Left kidney (tissue), 8 donors: ENCODE measurements at places on chromosomes 11 and 22. TPM values are rescaled to one million over a fixed set of nuclear protein-coding genes. Genes with fewer than 3 reads are reported as not detected.

Gene LRRC32
- polyA plus RNA-seq = 48.8 TPM

Gene CSNK2A3
- polyA plus RNA-seq = 1.9 TPM

Gene GGTLC3
- polyA plus RNA-seq = 0.18 TPM

Gene RAPSN
- not detected for polyA plus RNA-seq

Gene SNRPD3
- 185 TPM for polyA plus RNA-seq

Gene LINC01488
- polyA plus RNA-seq = not detected

Gene FGF19
- polyA plus RNA-seq = 0.67 TPM

Gene CYB5R3
- 126 TPM for polyA plus RNA-seq

Gene ST14
- polyA plus RNA-seq = 23.5 TPM

Gene TRIM6
- 61.8 TPM for polyA plus RNA-seq

Gene BARX2
- polyA plus RNA-seq = 1.0 TPM

Gene TCN1
- not detected for polyA plus RNA-seq

Gene NR1H3
- polyA plus RNA-seq = 43.0 TPM

Gene GSTT2
- polyA plus RNA-seq = not detected

- DNase-seq = no peak
Observed at GRCh38 chr11:1200611-1201191, 22.2 kb upstream of the MUC5B start.

- DNase-seq = no peak
Observed at GRCh38 chr11:65524014-65524740, 706 bp upstream of the SCYL1 start.

- DNase-seq = no peak
Observed at GRCh38 chr11:45921561-45922424, 663 bp upstream of the LARGE2 start.

DNA sequence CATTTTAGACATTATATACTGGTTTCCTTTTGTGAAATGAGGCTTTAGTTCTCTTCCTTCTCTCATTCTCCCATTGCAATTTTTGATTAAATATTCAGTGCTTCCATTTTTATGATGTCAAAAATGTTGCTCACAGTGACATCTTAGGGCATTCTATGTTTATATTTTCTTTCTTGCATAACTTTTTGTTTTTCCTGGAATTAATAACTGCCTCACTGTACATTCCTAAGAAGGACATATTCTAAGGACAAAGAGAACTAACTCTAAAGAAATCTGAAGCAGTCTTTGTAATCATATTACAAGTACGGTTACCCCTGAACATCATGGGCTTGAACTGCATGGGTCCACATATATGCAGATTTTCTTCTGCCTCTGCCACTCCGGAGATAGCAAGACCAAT lies 25.8 kb upstream of the P2RY6 start:
- DNase-seq = no peak

GRCh38 chr11:104946907-104947306 lies 21.5 kb downstream of the CASP4 start:
- DNase-seq = no peak

- no peak for DNase-seq
Observed at GRCh38 chr11:113295993-113296392, 18.4 kb upstream of the TTC12 start.

GRCh38 chr11:84800755-84801346 lies 826.3 kb downstream of the DLG2 start:
- DNase-seq = peak; percentile 15

DNA sequence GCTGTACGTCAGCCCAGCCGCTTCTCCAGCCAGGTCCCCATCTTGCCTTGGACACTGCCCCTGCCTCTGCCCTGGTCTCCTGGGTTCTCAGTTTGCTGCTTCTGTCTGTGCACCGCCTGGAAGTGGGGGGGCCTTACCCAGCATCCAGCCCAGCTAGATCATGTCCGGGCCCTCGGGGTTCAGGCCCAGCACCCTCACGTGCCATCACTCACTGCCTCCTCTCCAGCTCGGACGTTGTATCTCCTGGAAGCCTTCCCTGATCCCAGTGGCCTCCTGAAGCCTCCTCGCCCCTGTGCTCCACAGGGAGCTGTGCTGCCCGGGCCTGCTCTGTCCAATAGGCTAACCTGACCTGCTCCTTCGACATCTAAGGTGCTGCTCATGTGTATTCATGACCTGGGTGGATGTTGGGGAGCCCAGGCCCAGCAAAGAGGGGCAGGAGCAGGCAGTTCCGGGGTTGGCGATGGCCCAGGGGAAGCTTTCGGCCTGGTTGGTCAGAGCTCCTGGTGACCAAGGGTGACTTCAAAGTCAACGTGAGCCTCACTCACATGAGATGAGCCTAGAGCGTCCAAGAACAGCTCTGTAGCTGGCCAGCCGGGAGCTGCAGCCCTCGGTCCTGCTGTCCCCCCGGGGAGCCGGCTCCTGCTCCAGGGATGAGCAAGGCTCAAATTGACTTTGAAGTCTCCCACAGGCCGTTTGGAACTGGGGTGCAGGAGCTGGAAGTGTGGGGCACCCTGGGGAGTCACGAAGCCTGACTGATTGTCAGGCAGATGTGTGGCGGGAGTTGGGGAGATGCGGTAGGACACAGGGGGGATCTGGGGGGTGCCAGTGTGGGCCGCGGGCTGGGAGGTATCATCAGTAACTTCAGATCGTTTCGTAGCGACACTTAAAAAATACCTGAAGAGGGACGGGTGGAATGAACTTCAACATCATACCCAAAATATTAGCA lies 5.2 kb upstream of the ASCL2 start:
- DNase-seq = no peak

DNA sequence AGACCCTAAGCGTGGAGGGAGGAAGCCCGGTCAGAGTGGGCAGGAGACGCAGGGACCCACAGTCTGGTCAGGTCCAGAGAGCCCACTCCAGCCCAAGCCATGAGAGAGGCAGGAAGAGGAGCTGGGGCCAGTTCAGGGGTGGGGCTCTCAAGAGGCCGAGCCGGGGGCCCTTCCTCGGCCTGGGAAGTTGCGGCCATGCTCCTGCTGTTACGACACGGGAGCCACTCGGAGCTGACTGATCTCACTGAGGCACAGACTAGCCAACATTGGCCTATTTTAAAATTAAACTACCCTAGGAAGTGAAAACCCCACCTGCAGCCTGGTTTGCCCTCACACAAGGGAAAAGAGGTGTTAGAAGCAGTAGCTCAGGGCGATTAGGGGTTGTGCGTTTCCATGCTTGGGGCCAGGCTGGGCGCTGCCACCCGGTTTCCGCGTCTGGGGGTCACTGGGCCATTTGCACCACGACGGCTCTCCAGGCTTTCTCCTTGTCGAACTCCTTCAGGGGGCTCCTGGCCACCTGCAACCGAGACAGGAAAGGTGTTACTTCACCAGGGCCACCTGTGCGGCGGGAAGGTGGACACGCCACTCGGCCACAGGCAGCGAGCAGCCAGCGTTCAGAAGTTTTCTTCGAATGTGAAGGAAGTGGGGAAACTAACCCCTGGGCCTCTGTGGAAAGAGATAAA lies 3.2 kb upstream of the TTLL8 start:
- no peak for DNase-seq

DNA sequence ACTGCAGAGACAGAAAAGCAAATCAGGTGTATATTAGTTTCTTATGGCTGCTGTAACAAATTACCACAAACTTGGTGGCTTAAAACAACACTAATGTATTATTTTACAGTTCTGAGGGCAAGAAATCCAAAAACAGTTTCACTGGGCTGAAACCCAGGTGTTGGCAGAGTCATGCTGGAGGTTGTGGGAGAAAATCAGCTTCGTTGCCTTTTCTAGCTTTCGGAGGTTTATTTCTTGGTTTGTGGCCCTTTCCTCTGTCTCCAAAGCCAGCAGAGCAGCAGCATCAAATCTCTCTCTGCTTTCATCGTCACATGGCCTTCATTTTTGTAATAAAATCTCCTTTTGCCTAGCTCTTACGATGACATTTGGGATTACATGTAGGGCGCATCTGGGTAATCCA lies 33.0 kb upstream of the OR6M1 start:
- no peak for DNase-seq

DNA sequence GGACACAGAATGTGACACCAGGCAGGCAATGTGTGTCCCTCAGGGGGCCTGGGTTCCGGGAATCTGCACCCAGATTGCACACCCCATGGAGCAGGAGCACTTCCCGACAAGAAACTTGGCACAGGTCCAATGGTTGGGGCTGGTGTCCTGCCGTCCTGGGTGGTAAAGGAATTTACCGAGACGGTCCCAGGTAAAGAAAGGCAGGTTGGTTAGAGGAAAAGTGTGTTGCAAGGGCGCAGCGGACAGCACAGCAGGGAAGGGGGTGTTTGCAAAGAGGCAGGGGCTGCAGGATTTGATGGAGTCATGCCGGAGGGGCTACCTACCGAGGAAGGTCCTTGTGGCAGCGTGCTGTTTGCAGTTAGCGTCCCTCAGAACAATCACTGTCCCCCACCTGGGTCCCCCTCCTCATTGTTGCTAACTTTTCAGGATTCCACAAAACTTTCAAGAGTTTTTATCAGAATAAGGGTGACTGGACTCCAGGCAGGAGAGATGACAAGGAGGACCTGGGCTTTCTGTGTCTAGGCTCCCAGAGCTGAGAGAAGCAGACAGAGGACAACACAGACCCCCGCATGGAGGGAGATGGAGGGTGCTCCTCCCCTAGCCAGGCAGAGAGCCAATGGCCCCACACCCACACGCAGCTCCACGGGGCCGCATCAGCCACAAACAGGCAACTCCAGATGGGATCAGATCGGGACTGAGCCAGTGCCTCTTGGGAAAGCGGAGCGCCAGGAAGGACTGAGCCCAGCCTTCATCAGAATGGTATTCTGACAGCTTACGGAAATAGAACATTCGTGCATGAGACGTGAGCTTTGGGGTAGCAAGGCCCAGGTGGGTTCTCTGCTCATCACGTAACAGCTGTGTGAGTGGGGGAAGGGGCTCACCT lies 1423.9 kb downstream of the BRD1 start:
- no peak for DNase-seq

GRCh38 chr11:15286465-15286864 lies 171.7 kb downstream of the INSC start:
- no peak for DNase-seq

GRCh38 chr22:50261615-50262459 lies at the start of gene MAPK12:
Gene MAPK12, minus strand, starts transcription at chr22:50261683. Its CDS starts 174 bp downstream, at chr22:50261509.
- DNase-seq = no peak

DNA sequence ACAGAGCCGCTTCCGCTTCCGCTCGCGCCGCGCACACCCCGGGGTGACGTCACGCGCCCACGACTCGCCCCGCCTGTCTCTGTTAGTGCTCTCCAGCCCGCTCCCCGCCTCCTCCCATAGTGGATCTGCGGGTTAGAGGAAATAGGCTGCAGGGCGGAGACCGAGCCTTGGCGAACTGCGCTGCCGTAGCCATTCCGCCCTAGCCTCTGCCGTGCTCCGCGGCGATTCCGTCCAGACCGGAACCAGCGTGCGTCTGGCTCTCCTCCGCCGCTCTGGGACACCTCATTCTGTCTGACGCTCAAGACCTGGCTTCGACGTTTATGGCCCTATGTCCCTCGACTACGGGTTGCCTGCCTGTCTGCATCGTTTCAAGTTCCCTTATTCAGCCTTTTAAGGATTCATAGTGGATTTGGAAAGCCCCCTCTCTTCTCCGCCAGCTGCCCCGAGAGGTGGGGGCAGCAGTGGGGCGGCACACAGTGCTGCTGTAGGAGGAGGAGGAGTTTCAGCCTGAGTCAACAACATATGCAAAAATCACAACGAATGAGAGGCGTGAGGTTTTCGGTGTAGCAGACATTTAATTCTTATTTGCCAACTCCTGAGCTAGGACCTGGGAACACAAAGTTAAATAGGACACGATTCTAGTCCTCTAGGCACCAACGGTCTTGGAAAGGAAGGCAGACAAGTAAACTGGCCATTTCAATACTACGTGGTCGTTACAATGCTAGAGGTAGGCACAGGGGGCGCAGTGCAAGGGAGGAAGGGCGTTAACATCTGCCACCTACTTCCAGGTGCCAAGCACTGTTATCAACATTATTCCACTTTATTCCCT lies at the start of gene TAF10:
TAF10 (minus strand) TSS at position 4 of the 829 bp plus-strand sequence. CDS start 27 bp downstream, outside the sequence.
- peak; percentile 92 for DNase-seq

DNA sequence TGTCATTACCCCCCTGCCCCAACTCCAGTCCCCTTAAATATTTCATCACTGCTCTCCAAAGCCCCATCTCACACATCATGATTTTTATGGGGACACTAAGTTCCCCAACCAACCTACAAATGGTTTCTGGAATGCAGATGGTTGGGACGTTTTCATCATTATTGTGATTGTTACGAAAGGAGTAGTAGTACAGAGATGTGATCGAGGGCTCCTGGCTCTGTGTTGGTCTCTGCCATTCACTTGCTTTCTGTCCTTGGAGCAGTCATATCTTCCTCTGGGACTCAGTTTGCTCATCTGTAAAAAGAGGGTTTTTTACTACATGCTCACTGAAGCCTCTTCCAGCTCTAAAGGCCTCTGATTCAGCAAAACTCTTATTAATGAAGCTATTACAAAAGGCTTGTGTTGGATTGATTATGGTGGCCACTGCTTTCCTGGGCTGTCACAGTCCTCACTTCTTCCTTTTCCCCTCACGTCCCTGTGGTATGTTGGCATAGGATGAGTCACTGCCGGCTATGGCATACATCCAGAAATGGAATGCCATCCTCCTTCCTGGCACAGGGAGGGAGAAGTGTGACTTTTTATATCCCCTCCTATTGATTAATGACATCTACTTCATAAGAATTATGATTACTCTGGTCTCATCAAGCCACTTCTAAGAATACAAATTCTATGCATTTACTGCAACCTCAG lies 593.7 kb downstream of the METTL15 start:
- no peak for DNase-seq

- no peak for DNase-seq
Observed at GRCh38 chr22:27003297-27003696, 345.9 kb downstream of the MIAT start.

DNA sequence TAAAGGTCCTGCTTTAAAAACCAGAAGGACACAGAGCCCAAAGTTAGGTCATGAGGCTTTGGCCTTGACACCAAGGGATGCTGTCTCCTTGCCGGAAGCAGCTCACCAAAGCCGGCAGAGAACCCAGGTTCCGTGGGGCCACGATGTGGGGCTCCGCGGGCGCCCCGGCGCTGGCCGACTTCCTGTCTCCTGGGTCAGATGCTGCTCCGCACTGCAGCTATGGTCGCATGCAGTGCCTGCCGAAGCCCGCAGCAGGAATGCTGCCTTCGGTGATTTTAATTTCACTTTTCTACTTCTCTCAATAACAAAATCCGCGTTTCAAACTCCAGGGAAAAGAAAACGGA lies 454 bp upstream of the OTUB1 start:
- no peak for DNase-seq

DNA sequence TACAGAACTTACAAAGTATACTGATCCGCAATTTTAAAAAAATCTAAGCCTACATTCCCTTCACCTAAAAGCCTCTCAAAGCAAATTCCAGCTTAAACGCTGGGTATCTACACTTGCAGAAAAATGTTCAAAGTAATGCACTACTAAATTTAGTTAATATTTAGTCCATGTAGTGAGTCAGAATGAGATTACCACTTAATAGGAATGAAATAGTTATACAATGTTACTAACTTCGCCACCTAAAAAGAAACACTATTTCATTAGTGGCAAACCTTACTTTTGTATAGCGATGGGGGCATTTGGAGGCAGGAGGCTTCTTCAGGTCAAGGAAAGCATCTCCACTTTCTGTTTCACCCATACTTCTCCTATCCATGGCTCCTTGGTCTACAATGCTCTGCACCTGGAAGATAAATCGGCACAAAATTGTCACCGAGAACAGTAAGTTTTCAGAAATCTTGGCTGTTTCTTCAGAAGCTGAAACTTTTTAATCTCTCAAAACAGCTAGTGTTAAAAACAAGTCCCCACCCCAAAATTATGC lies 1.2 kb downstream of the EIF4ENIF1 start:
- no peak for DNase-seq

- no peak for DNase-seq
Observed at GRCh38 chr22:21823740-21824444, 43.6 kb downstream of the MAPK1 start.
